GM04503 (cell line): ENCODE measurements at places on chromosomes 1 and 21.

- DNase-seq = no peak
Observed at GRCh38 chr1:88784551-88784950, 100.5 kb downstream of the PKN2 start.

DNA sequence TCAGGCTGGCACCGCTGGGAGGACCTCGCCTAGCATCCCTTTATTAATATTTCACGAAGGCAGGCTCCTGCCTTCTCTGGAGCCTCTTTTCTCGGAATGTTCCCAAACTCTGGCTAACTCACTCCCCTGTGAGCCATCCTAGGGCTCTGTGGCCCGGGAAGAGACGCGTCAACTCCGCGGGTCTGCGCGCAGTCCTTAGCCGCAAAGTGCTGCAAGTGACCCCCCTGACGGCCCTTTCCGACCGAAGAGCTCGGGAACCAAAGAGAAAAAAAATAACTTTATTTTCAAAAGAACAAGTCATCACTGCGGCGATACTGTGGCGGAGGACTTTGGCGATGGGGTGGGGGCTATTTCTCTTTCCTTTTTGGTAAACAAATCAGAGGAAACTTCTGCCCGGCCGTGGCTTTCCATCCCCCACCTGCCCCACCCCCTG is 14.6 kb downstream of the NR5A2 start:
- DNase-seq = no peak

DNA sequence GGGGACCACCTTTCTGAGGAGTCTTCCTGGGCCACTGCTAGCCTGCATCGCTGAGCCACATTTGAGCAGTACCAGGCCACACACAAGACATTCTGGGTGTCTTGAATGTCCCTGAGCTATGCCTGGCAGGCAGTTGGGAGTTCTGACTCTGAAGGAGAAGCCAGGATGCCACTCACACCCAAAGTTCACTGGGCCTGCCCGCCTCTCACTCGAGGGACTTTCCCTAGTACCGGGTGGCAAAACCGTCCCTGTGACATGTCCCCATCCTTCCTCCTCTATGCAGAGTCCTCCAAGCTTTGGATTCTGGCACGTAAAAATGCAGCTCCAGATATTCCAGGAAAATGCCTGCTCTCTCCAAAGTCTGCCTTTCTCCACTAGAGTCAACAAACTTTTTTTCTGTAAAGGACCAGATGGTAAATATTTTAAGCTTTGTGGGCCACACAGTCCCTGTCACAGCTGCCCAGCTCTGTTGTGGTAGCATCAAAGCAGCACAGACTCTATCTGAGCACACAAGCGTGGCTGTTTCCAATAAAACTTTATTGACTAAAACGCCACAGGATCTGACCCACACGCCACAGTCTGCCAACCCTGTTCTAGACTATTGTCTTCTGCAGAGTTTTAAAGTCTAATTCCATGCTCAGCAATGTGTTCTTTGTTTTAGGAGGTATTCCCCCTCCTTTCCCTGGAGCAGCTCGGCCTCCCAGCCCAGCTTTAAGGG is 19.2 kb upstream of the GUCA2B start:
- DNase-seq = no peak

DNA sequence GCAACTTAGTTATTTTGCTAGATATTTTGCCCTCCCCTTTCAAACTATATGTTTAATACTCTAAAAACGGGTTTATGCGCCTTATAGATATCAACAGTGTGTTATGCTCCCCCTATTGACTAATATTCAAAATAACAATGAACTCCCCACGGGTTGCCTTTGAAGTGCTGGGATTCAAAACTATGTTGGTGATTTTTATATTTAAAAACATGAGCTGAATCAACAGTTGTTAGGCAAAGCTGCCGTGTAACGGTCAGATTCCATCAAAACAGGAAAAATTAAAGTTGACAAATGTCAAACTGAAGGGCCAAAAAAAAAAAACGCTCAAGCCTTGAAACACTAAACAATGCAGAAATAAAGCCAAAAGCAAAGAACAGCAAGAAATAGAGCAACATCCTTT is 2.5 kb downstream of the TGFBR3 start:
- no peak for DNase-seq

DNA sequence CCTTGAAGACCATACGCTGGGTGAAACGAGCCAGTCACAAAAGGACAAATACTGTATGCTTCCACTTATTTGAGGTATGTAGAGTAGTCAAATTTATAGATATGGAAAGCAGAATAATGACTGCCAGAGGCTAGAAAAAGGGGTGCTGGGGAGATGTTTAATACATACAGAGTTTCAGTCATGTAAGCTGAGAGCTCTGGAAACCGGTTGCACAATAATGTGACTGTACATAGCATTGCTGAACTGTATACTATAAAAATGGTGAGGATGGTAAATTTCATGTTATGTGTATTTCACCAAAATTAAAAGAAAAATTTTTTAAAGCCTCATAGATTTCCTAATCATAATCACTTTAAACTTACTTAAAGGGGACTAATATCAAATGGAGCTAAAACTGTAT is 110.8 kb downstream of the ZZZ3 start:
- DNase-seq = no peak

DNA sequence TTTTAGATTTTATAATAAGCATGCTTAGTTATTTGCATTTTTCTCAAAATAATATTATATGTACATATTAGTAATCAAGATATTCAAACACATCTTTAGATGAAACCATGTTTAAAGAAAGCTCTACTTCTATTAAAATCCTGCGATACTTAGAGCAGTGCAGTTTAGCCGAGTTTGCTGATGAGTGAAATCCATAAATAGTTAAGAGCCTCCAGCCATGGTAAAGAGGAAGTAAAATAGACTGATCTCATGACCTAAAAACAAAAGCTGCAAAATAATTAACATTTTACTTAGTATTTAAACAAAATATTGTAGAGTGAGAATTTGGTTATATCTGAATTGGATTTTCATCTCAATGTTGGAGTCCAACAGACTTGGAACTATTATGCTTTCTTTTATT is 147.4 kb upstream of the NRIP1 start:
- no peak for DNase-seq

DNA sequence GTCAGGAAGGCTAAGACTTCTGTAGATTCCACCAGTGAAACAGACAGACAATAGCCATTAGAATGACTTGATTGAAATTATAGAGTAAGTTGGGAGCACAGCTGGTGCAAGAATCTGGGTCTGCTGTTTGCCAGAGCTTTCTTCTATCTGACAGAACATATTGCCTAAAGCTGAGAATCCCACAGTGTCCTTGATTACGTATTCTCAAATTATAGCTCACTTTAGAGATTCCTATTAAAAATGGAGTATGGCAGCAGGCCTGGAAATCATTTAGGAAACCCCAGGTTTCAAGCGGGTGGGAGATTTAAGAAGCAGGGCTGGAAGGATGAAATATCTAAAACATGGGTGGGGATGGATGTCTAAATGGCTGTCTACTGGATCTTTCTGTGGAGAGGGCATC is 639.7 kb upstream of the CXADR start:
- DNase-seq = no peak

DNA sequence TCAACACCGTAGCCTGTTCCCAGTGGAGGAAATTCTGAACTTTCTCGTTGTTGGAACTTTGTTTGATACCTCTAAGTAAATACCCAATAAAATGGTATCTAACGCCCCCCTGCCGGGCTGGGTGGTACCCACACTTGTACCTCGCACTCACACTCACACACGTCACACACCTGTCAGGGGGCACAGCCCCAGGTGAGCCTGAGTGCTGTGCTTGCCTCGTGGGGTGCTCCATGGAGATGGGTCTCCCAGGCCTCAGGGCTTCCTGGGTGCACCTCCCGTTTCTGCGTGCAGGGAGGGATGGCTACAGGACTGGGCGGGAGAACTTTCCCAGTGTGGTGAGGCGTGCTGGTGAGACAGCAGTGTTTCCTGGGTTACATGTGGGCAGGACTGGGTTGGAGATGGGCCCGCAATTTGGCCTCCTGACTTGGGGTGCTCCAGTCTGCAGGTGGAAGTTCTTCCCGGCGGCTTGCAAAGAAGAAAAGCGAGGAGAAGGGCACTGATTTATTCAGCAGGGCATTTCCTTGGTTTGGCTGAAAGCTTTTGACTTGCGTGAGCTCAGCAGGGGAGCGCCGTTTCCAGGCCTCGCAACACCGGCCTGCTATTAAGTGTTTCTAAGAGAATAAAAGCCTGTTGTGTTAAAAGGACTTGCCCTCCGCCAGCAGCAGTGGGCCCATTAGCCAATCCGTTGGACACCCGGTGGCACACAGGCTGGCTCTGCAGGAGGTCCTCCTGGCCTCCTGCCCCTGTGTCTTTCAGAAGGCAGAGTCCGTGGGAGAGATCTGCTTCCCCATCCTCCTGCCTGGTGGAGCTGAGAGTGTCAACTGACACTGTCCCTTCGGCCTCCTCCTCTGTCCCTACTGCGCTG is 79.7 kb downstream of the KIF26B start:
- DNase-seq = no peak

DNA sequence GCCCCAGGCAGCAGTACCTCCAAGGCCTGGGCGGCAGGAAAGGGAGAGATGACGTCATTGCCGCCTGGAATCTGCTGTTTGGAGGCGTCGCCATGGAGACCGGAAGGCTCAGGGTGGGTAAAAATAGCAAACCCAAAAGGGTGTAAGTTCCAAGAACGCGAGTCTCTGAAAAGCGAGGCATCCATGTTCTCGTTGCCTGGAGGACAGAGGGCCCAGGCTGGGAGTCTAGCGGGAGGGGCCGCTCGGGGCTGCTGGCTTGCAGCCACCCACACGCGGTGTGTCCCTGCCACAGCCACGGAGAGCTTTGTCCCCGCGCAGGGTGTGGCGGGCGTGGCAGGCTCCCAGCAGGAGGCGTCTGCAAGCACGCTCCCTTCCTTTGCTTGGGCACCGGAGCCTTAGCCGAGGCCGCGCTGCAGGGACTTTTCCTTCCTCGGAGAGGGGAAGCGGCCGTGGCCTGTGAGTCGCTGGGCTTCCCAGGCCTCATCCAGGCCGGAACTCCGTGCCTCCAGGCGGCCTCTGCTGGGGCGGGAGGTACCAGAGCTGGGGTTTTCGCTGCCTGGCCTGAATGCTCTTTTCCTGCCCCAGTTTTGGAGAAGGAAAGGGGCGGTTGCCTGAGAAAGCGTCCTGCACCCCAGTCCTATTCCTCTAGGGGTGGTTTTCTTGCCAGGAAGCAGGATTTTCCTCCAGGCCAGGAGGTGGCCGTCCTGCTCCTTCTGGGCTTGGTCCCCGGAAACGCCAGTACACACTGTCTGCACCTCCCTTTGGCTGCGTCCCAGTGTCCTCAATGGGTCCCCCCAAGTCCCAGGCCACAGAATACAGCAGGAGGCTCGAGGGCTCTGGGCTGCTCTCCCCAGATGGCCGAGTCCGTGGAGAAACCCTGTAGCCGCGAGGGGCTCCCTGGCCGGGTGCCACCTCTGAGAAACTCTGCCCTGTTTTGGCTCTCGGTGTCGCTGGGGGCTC is 15.3 kb upstream of the SKI start:
- DNase-seq = peak; percentile 90

- DNase-seq = no peak
Observed at GRCh38 chr21:44329086-44329889, 9.9 kb downstream of the CFAP410 start.

GRCh38 chr1:31013187-31013864 is 52.2 kb downstream of the PUM1 start:
- DNase-seq = no peak

DNA sequence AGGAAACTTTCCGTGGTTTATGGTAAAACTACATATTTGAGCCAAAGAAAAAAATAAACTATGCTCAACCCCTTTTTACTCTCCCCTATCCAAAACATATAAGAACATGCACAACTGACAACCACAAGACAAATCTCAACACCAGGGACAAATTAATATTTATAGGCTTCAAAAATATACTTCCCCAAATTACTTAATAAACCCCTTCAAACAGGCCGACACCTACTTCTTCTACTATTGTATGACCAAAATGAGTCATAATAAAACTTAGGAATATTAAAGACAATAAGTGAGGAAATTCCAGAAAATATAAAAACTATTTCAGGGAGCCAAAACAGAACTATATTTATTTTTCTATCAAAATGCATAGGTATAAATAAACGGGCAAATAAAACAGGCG is 71.5 kb downstream of the TGFBR3 start:
- DNase-seq = no peak

DNA sequence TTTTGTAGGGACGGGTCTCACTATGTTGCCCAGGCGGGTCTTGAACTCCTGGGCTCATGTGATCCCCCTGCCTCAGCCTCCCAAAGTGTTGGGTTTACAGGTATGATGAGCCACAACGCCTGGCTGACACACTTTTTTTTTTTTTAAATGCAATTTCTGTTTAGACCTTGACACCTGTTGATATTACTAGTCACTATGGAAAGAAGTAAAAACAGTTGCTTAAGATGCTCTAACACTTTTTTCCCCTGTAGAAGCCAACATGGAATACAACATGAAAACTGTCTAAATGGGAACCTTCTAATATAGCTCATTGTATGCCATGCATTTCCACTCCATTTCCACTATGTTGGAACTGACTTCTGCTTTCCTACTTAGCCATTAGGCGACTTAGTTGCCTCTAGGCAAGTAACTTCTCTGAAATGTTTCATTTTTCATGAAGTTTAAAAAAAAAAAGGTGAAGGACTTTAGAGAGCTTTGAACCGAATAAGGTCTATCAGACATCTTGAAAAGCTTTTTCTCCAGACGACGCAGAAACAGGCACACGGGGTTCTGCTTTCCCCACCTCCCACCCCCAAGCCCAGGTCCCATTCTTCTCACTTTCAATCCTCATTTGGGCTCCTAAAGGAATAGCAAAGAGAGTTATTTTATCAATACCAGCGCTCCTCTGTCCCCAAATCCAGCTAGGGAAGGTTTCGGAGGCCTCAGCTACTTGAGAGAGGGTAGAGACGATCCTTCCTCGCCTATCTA is 648 bp upstream of the DR1 start:
- DNase-seq = no peak

GRCh38 chr1:174872615-174873058 is 127.1 kb upstream of the CACYBP start:
- no peak for DNase-seq

DNA sequence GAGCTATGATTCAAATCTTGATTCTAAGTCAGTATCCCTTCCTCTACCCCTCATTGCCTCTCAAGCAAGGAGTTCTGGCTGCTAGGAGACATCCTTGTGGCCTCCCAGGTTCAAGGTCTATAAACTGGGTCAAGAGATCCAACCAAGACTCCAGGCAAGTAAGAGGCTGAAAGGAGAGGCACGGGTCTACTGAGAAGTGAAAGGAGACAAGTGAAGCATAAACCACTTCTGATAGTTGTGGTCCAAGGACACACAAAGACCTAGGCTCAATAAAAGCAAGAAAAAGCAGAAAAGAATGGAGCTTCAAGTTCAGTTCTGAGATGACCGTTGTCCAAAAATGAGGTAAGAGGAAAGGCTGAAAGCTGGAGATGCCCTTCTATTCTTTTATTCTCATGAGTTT is 17.8 kb upstream of the PPP2R5A start:
- no peak for DNase-seq

- DNase-seq = no peak
Observed at GRCh38 chr1:55375617-55376258, 160.6 kb upstream of the USP24 start.

DNA sequence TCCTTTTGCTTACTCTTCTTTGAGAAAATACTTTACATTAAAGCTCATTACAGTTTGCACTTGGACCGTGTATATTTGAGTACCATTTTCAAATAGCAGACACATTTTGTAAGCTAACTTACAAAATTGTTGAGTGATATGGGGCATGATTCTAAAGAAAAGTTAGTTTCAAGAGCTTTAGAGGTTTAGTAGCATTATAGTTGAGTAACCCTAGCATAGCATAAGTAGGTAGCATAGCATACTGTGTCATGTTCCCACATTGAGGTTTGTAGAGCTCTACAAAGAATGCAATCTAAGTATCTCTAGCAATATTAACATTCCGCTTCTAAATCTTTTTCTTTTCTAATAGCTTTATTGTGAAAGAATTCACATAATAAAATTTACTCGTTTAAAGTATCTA is 92.0 kb downstream of the ITSN1 start:
- DNase-seq = no peak

GRCh38 chr1:116763787-116764465 is 9.7 kb downstream of the CD2 start:
- no peak for DNase-seq
